ENCODE measurements at places on chromosomes 12 and 14. TPM values are rescaled to one million over a fixed set of nuclear protein-coding genes. Genes with fewer than 3 reads are reported as not detected.

SSPN gene
- total RNA-seq: 10.9 TPM

POC1B gene
- total RNA-seq: 13.4 TPM

CCDC92 gene
- total RNA-seq: 13.2 TPM

LRP1-AS gene
- not detected for total RNA-seq

HIGD1C gene
- total RNA-seq: not detected

PLXNC1 gene
- 6.8 TPM for total RNA-seq

Measured in smooth muscle cell of trachea (primary cell).